NCI-H526 treated with DMSO at 0.1 percent for 48 hours (cell line): ENCODE measurements at places on chromosomes 11 and 22.

DNA sequence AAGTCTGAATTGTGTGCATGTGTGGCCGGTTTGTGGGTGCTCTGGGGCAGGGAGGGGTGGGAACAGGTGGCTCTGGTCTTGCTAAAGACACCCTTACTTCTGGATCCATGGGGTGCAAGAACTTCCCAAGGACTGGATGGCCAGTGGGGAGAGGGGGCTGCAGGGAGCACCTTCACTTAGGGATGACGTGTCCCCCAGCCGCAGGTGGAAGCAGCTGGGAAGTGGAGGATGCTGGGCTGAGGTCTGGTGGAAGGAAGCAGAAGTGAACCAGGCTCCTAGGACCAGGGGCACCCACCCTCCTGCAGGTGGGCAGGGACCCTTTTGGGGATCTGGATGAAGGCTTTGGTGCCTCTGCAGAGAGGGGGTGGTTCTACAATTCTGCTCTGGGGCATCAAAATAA, 9.9 kb upstream of the MIEF1 start:
- DNase-seq = no peak

- no peak for DNase-seq
These were observed 15.6 kb downstream of the ZBED4 start for GRCh38 chr22:49869086-49869830.

GRCh38 chr11:28400331-28401100, 292.3 kb downstream of the METTL15 start:
- DNase-seq = no peak

- no peak for DNase-seq
These were observed 2.3 kb downstream of the GATD1 start for GRCh38 chr11:774873-775592.

DNA sequence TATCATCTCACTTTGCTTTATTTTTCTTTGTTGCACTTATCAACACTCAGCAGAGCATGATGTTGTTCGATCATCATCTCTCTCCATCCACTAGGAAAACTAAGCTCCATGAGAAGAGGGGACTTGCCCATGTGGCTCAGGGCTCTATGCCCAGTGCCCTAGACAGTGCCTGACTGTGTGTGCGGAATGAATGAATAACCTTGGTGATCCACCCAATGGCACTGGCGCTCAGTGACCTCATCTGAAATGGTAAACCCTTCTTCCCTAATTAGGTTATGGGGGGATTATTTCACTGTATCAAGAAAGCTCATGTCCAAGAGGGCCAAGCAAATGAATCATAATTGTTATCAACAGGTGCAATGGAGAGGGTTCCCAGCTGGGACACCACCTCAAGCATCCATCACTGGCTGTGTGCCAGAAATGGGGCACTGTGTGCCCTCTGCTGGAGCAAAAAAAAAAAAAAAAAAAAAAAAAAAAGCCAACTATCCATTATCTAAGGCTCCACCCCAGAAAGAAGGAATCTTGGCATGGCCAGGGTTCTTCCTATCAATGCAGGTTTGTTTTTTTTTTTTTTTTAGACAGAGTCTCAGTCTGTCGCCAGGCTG, 172.6 kb downstream of the LARGE1 start:
- DNase-seq = no peak

- no peak for DNase-seq
These were observed 75.3 kb downstream of the CD44 start for GRCh38 chr11:35214226-35214770.

DNA sequence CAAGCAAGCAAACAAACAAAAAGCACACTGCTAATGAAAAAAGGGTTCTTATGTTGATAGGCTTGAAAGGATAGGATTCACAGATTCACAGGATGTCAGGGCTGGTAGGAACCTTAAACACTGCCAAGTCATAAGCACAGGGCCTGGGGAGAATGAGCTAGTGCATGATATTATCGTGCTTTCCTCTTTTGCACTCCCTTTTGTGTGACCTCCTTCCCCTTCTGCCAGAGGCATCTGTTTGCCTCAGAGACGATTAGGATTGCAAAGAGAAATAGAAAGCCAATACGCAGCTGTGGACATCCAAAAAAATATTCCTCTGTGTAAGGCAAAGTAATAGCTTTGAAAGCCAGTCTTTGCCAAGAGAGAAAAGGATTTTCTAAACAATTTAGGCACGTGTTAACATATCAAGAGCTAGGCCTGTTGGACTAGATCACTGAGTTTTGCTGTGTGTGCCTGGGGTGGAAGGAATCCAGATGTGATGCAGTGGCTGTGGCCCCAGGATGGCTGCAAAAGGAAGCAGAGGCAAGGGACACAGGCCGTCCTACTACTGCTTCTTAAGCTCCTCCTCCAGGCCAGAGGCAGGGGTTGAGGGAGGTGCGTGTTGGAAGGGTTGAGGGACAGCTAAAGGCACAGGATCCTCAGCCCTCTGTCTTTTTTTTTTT, 30.6 kb downstream of the MCHR1 start:
- DNase-seq = no peak

- no peak for DNase-seq
These were observed 38.0 kb downstream of the IGSF9B start for GRCh38 chr11:133918608-133919260.

GRCh38 chr22:37254209-37254866, 10.3 kb upstream of the RAC2 start:
- DNase-seq = no peak

GRCh38 chr11:8230178-8230859, 33.4 kb downstream of the LMO1 start:
- DNase-seq = no peak

DNA sequence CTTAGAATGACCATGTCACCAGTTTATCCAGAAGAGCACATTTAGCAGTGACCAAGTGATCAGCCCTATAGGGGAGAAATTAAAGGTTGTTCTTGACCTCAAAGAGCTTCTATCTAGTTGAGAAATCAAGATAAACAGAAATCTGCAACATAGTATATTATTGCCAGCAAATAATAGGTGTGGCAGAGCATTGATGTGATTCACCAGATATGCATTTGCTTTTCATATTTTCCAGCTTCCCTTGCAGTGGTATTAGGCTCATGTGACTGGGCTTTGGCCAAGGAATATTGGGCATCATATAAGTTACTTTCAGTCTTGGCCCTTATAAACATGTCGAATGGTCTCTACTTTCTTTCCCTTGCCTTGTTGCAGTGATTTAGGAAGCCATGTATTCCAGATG, 34.5 kb downstream of the COMMD9 start:
- DNase-seq = no peak

GRCh38 chr11:117789241-117789640, 7.8 kb downstream of the DSCAML1 start:
- DNase-seq = no peak
